ENCODE measurements at places on chromosomes 12 and 14.

DNA sequence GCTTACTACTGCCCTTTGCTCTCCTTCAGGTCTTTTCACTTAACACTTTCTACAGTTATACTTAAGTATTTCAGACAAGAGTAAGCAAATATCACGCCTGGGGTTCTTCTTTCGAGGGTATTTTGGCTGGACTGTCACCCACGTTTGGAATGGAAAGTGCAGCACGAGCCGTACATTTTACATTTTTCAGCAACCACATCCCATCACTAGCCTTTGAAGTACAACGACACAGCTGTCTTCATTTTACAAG, 349 bp upstream of the FAM177A1 start:
- no peak for DNase-seq

DNA sequence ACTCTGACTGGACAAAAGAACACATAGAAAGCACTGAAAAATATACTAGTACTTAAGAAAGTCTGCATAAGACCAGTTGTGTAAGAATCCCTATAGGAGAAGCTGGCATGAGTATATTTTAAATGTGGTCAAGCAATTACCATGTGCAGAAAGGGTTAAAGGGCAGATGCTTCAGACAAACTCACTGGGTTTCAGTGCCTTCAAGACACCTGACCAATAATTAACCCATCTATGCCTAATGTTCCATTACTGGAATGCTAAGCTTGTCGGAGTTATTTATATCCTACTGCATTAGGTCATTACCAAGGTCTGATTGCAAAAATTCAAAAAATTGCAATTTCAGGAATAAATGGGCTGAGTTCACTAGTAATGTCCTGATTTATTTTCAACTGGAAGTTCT, 41.3 kb downstream of the HNRNPC start:
- no peak for DNase-seq

- no peak for DNase-seq
Measured at GRCh38 chr12:94898388-94898787, 105.1 kb downstream of the NDUFA12 start.

DNA sequence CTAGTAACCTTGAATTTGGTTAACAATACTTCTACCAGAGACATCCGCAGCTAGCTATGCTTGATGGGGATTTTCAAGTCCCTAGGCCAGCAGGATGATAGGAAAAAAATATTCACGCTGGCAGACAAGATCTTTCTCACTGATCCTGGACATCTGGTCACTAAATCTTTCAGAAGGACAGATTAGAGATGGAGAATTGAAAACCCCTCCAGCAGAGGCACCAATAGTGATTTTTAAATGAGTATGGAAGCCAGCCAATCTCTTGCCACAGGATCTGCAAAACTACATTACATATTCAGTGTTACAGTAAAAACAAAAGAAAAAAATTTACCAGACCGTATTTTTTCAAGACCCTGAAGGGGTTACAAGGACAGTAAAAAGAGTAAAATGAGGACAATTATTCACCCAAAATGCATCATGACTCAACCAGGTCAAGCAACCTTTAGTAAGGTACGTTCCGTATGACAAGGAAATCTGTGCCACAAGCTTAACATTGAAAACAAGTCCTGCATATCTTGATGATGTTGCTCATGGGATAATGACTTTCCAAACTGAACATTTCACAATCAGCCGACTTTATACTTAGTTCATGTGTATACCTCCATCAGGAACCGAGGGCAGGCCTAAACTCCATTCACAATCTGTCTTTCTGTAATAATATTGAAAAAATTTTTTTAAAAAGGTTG, 239.5 kb downstream of the GXYLT1 start:
- no peak for DNase-seq

- DNase-seq = no peak
Measured at GRCh38 chr12:122228092-122228491, 2.2 kb upstream of the DIABLO start.

DNA sequence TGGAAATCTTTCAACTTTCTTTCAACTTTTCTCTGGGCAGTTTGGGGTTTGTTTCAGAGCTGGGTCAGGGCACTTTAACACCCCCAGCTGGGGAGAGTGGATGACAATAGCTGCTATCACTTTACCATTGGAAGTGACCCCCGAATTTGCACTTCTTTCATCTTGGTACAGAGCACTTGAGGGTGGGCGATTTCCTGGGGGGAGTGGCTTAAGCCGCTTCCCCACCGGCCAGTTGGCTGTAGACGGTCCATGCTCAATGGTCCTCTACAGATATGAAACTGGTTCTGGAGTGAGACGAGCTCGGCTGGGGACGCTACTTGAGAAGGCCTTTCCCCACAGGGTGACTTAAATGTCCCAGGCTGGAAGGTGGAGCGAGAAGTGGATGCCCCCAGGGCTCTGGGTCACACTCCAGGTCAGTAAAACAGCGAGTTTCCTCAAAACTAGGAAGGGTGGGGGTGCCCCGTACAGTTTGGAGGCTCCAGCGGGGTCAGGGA, at the start of gene VRTN:
VRTN (plus strand) TSS at position 231 of the 494 bp plus-strand sequence. CDS start 8,313 bp downstream, outside the sequence.
- no peak for DNase-seq

GRCh38 chr14:21987937-21988336, 314.3 kb upstream of the OR4E1 start:
- DNase-seq = no peak

- no peak for DNase-seq
Measured at GRCh38 chr14:57031474-57031873, 221.2 kb upstream of the OTX2 start.

- DNase-seq = no peak
Measured at GRCh38 chr12:117114784-117115183, 15.6 kb upstream of the TESC start.

GRCh38 chr12:120077260-120077659, 39.3 kb downstream of the RAB35 start:
- DNase-seq = no peak

DNA sequence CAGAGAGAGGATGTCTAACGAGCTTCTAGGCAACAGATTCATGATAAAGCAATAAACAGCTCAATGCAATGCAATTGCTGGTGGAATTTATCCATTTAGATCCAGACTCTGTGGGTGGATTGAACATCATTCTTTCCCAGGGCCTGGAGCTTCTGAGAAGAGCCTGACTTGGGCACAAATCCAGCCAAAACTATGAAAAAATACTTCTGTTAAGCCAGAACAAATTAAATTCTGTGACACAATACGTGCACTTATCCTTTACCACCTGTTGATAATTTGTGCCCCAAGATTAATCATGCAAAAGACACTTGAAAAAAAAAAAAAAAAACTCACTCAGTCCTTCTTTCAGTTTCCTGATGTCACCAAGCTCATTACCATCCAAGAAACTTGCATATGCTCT, 446.0 kb upstream of the DCN start:
- DNase-seq = no peak

DNA sequence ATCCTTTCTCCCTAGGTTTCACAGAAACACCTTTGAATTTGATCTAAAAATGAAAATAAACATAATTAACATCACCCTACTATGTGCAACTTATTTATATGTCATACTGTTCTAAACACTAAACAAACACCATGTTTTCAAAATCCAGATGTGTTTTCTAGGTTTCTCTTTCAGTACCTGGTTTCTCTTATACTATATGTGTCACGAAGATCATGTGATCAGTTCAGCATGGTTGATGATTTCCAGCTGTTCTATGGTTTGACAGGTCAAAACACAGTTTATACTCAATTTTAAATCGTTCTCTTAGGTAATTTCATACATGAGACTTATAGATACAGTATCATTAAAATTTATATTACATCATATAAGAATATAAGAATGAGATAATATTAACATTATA, 373.1 kb downstream of the SOX5 start:
- DNase-seq = no peak

- DNase-seq = no peak
Measured at GRCh38 chr14:29648045-29648444, 279.6 kb downstream of the PRKD1 start.

GRCh38 chr12:57430112-57430930, 522 bp downstream of the R3HDM2 start:
- DNase-seq = no peak

DNA sequence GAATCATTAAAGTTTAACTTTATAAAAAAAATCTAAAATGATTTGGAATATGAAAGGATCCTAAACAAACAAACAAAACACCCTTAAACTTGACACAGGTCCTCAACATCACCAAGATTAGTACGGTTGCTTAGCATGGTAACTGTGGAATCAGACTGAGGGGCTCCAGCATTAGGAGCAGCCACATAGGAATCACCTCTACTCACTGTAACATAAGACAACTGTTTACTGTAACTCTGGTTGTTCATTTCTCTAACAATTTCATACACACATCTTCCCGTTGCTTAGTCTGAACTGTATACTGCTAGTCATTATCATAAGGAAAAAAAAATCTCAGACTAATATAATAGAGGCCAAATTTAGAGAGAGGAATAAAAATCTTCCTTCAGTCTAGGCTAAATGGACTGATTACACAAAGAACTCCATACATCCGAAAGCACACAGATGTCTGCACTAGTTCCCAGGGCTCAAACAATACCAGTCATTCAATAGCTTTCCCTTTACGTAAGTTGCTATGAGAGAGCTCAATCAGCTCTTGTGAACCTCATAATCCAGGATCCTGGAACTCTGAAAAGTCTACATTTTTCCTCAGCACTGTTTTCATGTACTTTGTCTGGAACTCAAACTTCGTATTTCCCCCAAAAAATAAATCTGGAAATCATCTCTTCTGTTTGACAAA, 26.0 kb downstream of the LRP6 start:
- no peak for DNase-seq

DNA sequence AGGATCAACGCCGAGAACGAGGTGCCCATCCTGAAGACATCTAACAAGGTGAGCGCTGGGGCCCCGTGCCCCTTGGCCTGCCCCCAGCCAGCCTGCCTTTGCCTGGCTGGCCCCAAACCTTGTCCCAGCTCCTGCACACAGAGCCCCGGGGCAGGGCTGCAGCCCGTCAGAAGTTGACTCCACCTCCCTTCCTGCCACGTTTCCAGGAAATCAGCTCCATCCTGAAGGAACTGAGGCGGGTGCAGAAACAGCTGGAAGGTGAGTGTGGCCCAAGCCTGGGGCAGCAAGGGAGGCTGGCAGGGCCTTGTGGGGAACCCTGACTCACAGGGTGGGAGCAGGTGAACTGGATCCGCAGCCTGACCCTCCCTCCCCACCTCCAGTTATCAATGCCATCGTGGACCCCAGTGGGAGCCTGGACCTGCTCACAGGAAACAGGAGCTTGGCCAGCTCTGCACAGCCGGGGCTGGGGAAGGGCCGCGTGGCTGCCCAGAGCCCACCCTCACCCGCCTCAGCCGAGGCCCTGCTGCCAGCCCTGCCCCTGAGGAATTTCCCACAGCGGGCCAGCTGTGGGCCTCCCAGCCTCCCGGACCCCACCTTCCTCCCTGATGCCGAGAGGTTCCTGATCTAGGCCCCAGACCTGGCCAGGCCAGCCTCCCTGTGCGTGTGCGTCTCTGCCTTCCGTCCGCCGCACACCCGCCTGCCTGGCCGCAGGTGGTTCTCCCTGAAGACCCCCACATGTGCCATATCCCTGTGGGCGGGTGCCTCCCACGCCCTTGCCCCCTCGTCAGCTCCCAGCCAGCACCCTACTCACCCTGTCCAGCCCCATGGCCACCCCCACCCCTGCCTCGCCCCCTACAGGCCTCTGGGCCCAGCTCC, 29.5 kb downstream of the CEP170B start:
- no peak for DNase-seq

DNA sequence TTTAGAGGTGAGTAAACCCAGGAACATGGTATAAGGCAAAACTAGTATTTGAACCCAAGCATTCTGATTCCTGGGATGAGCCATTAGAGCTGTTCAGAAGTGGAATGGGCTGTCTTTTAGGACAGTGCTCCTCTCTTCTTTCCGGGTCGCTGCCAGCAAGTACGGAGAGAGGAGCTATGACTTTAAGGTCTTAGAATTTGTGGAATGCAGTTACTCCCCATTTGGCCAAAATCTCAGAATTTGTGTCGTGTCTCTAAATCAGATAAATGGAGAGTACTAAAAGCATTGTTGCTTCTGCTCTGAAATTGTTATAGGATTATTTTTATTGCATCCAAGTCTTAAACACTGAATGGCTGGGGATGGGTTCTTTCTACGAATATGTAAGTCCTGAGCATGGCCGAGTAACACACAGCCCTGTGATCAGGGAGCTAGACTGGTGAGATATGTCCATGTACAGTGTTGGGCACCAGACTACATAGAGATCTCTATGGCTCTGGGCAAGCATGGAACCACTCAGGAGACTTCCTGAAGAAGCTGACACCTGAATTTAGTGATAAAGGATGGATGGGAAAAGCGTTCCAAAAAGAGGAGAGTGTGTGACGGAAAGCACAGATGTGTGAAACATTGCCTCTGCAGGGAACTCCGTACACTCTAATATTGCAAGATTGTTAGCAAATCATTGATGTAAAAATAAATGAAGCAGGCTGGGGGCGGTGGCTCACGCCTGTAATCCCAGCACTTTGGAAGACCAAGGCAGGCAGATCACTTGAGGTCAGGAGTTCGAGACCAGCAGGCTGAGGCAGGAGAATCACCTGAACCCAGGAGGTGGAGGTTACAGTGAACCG, 184.7 kb downstream of the SRGAP1 start:
- no peak for DNase-seq
